Uterus (tissue), 4 donors: ENCODE measurements at places on chromosomes 11 and 22.
A peak's percentile ranks its signal among the peaks of the same experiment; 100 is the strongest.

GRCh38 chr11:65773784-65774411 is 6.9 kb downstream of the AP5B1 start:
- no peak for DNase-seq

- no peak for DNase-seq
Measured at GRCh38 chr11:75625991-75626888, 42.6 kb downstream of the MAP6 start.

DNA sequence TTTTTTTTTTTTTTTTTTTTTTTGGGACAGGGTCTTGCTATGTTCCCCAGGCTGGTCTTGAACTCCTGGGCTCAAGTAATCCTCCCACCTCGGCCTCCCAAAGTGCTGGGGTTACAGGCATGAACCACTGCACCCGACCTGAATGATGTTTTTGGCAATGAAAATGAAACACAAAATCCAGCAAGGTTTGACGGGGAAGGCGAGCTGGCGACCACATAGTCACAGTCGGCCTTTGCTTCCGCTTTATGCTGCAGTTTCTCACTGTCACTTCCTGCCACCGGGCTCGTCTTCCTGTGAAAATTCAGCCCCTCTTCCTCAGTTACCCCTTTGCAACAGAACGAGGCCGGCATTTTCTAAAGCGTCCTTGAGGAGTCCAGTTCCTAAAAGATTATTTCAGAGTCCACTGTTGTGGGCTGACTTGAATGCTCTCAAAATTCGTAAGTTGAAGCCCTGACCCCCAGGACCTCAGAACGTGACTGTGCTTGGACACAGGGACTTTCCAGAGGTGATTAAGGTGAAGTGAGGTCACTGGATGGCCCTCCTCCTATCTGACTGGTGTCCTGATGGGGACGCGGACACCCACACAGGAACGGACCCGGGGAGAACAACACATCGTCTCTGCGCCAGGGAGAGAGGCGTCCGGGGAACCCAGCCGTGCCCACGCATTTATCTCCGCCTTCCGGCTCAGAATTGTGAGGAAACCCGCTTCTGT is 2.9 kb upstream of the BID start:
- DNase-seq: no peak

- DNase-seq: no peak
Measured at GRCh38 chr22:44807232-44807631, 54.9 kb downstream of the ARHGAP8 start.

- DNase-seq: no peak
Measured at GRCh38 chr11:118000067-118000849, 14.1 kb downstream of the IL10RA start.

DNA sequence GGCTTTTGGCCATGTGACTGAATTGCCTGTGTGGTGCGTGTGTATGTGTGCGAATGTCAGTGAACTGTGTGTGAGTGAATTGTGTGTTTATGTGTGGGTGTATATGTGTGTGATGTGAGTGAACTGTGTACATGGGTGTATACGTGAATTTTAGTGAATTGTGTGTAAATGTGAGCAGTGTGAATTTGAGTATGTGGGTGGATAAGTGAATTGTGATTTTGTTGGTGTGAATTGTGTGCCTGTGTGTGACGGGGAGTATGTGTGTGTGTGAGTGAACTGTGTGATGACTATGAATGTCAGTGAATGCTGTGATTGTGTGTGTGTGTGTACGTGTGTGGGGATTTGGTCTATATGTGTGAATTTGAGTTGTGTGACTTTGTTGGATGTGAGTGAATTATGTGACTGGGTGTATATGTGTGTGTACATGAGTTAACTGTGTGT is 3.5 kb downstream of the DDTL start:
- DNase-seq: no peak

DNA sequence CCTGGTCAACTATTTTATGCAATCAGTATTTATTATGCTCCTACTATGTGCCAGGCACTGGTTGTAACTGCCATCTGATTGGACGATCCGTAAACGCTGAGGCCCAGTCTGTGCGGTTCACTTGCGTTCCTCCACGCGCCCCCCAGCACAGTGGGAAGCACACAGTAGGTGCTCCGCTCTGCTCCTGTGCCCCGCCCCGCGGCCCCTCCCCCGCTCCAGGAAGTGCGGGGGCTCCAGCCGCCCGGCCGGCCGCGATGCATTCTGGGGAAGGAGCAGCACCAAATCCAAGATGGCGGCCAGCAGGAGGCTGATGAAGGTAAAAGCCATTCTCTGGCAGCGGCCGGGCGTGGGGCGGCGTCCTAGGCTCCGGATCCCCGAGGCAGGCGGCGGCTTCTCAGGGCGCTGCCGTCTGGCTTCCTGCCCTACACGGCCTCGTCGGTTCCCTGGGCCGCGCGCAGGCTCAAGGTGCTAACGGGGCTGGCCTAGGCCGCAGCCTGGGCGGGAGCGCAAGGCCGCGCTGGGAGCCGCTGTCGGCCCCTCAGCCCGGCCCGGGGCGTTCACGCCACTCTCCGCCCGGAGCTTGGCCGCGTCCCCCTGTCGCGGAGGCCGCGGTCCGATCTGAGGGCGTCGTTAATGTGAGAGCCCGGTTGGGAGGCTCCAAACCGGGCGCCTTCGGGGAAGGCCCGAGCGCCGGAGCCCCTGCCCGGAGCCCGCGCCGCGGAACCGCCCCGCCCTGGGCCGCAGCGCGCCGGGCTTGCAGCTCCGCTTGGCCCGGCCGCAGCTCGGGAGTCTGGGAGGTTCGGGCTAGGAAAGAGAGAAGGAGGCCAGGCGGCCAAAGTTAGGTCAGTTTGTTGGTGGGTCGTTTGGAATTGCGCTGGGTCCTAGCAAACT is at the start of gene UBE2L3:
Gene UBE2L3, plus strand, starts transcription at position 259 of the 891 bp plus-strand sequence. Its CDS starts 31 bp downstream, at position 290.
- peak; percentile 78 for DNase-seq

DNA sequence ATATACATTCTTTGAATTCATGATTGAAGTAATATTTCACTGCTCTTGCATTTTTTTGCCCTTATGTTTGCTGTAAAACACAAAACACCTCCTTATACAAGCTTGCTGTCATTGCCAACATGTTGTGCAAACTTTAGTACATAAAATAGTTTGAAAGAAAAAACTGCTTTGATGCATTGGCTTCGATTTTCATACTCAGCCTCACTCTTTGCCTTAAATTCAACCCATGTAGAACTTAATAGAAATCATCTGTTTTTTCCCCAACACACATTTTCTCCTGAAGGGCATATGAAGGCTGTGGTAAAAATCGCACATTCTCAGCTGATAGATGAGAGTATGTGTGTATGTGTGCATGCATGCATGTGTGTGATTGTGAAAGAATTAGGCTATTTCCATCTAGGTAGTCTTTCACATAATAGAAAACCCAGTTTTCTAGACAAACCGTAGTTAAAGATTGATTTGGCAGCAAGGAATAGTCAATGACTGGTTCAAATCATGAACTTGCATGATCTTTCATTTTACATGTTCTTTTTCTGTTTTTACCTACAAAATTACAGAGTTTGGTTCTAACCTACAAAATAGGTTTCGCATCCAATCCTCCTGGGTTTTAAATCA is 72.8 kb upstream of the MTMR2 start:
- no peak for DNase-seq

GRCh38 chr22:47073075-47073474 is 310.6 kb downstream of the TBC1D22A start:
- DNase-seq: no peak
